CD4-positive, alpha-beta T cell treated with Interleukin-6 at 100 ng/mL for 8 hours (primary cell): ENCODE measurements at places on chromosomes 7 and 10.
A peak's percentile ranks its signal among the peaks of the same experiment; 100 is the strongest.

- DNase-seq = no peak
Measured at GRCh38 chr10:6610647-6611046, 30.6 kb upstream of the PRKCQ start.

DNA sequence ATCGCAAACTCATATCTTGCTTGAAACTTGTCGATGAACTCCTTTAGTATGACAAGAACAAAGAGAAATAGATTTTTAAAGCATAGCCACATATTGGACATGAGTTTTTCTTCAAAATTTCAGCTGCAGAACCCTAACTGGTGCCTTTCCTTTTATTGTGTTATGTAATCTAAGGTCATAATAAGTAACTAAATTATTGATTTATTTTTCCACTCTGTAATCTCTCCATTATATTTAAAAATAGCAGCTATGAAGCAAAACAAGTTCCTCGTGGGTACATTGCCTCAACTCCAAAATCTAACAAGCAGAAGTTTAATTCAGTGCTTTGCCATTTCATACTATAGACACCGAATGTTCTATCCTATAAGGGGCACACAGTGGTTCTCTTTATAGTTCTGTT lies 159.2 kb upstream of the PRSS1 start:
- no peak for DNase-seq

- no peak for DNase-seq
Measured at GRCh38 chr7:24713039-24713793, 44.0 kb downstream of the GSDME start.

- no peak for DNase-seq
Measured at GRCh38 chr7:45036796-45037195, 36.8 kb downstream of the CCM2 start.

GRCh38 chr7:71133856-71134255 lies 1.9 kb downstream of the GALNT17 start:
- DNase-seq = no peak

GRCh38 chr10:22159180-22159579 lies 58.6 kb downstream of the EBLN1 start:
- no peak for DNase-seq

- DNase-seq = no peak
Measured at GRCh38 chr7:131047651-131048304, 279.9 kb upstream of the MKLN1 start.

- no peak for DNase-seq
Measured at GRCh38 chr10:34885898-34886297, 70.8 kb upstream of the PARD3 start.

DNA sequence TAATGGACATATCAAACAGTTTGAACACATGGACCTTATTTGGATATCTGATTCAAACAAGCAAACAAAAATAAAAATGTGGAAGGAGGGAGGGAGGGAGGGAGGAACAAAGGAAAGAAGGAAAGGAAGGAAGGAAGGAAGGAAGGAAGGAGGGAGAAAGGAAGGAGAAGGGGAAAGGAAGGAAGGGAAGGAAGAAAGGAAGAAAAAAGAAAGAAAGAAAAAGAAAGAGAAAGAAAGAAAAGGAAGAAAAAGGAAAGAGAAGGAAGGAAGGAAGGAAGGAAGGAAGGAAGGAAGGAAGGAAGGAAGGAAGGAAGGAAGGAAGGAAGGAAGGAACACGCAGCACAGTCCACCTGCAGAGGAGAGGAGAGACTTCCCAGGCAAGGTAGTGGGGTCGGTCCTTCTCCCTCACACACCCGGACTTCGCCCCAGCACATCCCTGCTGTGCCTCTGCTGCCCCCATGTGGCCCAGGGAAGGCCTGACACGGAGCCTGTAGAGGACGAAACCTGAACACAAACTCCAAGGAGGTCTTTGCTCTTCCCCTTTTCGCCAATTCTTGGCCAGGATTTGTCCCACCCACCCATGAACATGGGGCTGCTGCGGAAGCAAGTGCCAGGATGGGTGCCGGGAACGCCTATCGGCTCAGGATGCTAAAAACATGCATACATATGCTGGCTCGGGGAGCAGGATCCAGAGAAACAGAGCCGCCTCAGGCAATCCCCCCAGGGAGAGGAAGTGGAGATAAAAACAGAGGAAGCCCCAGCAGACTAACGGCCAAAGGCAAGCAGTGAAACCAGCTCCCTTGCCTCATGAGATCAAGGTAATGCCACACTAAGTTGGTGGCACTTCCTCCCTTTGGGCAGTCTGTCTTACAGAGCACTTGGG lies 52.3 kb upstream of the DGKI start:
- peak; percentile 70 for DNase-seq

- DNase-seq = no peak
Measured at GRCh38 chr10:6674291-6674690, 94.2 kb upstream of the PRKCQ start.

GRCh38 chr7:132149436-132150304 lies 426.6 kb downstream of the PLXNA4 start:
- no peak for DNase-seq

DNA sequence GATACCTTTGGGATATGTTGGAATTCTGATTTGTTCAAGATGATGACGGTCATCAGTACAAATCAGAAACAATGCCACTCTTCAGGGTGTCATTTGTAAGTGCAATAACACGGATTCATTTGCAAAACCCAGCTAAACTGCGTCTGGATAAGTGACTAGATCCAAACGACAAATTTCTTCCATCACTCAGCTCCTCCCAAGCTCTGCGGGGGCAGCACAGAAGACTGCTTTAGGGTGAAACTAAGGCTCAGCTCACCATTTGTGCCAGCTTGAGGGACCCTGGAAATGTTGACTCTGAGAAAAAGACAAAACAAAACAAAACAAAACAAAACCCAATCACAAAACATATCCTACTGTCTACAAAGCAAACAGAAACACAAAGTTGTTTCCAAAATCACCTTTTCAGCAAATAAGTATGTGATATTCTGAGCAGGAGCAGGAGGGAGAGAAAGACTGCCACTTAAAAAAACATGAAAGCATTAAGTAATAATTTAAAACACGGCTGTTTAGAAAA lies 8.0 kb downstream of the EVX1 start:
- no peak for DNase-seq

DNA sequence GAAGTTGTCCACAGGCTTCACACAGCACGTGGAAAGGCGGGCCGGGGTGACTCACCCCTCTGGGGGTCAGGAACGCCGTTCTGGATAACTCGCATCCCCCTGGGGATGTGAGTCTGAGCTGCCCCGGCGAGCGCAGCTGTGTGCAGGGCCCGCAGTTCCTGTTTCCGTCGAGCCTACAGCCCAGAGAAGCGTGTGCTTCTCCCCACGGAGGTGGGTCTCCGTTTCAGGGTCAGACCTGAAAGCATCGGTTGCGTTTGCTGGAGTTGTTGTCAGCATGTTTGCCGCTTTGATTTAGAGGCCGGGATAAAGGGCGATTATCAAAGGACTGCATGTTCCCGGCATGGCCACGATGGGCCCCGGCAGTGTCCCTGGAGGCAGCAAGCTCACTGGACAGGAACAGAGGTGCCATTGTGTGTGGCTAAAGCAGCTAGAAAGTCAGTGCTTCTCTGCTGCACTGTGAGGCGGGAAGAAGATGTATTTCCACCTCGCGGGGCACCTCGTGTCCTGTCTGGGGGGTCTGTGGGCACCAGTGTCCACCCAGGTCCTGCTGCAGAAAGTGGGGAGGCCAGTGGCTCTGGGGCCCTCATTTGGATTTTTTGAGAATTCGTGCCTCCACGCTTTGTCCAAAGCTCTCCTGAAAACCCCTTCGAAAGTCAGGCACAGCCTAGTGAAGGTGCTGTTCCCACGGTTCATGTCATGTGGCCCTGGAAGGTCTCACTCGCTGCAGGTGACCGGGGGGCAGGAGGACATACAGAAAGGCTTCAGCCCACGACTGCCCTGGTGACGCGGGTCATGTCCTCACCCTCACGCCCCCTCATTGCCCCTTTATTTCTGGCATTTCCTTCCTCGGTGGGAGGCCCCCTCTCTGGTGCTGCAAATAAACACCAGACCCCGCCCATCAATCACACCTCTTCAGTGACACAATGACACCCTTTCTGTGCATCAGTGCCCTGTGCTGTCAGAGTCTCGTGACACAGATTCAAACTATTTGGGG lies 27.4 kb upstream of the GDI2 start:
- no peak for DNase-seq

- no peak for DNase-seq
Measured at GRCh38 chr10:117805139-117805538, 241.6 kb downstream of the RAB11FIP2 start.
